A549 treated with ZK216348 at 1 μM for 4 hours (cell line): ENCODE measurements at places on chromosomes 1 and 21. TPM values are rescaled to one million over a fixed set of nuclear protein-coding genes. Genes with fewer than 3 reads are reported as not detected.

DNAJC28 gene
- 0.17 to 0.54 TPM (median 0.27 TPM) in 5 replicates for total RNA-seq

DENND2D gene
- total RNA-seq: 1.6 to 2.2 TPM (median 1.7 TPM) in 5 replicates

C1QC gene
- total RNA-seq: not detected in 5 replicates

CYP4Z1 gene
- not detected in 5 replicates for total RNA-seq

HSPA6 gene
- total RNA-seq: 1.1 to 10.4 TPM (median 2.8 TPM) in 5 replicates

TACSTD2 gene
- total RNA-seq: 0.10 TPM in 1 of 5 replicates, not detected in the others

C8B gene
- total RNA-seq: not detected in 5 replicates

SEMA4A gene
- 0.26 to 0.46 TPM (median 0.42 TPM) in 5 replicates for total RNA-seq

FCRL1 gene
- not detected in 5 replicates for total RNA-seq

RXRG gene
- not detected in 5 replicates for total RNA-seq

VHLL gene
- total RNA-seq: not detected in 5 replicates

SLC44A5 gene
- 0.09 to 0.14 TPM (median 0.11 TPM) in 3 of 5 replicates, not detected in the others for total RNA-seq

NIT1 gene
- total RNA-seq: 23.3 to 38.9 TPM (median 30.2 TPM) in 5 replicates

TCEA3 gene
- total RNA-seq: 0.42 to 0.72 TPM (median 0.46 TPM) in 4 of 5 replicates, not detected in the other

ADORA3 gene
- total RNA-seq: not detected in 5 replicates

LBR gene
- total RNA-seq: 23.5 to 46.2 TPM (median 38.4 TPM) in 5 replicates

ACTL8 gene
- 1.3 to 1.9 TPM (median 1.6 TPM) in 5 replicates for total RNA-seq

GNG5 gene
- total RNA-seq: 158 to 190 TPM (median 169 TPM) in 5 replicates

AGTRAP gene
- total RNA-seq: 62.1 to 107 TPM (median 99.1 TPM) in 5 replicates

VSIG8 gene
- total RNA-seq: not detected in 5 replicates

LYST gene
- total RNA-seq: 3.5 to 5.6 TPM (median 4.8 TPM) in 5 replicates

ASPM gene
- total RNA-seq: 10.8 to 26.1 TPM (median 22.7 TPM) in 5 replicates

BEST4 gene
- total RNA-seq: 0.26 to 0.42 TPM (median 0.38 TPM) in 5 replicates

PYHIN1 gene
- total RNA-seq: not detected in 5 replicates

SUSD4 gene
- 0.19 to 0.79 TPM (median 0.72 TPM) in 5 replicates for total RNA-seq

CFAP57 gene
- 0.06 to 0.58 TPM (median 0.34 TPM) in 5 replicates for total RNA-seq

TTLL10 gene
- total RNA-seq: not detected in 5 replicates

RGS8 gene
- total RNA-seq: not detected in 5 replicates

GRHL3 gene
- total RNA-seq: 0.52 to 1.3 TPM (median 0.70 TPM) in 5 replicates

NT5C1A gene
- total RNA-seq: not detected in 5 replicates

SFN gene
- 393 to 693 TPM (median 641 TPM) in 5 replicates for total RNA-seq

IVL gene
- total RNA-seq: 0.15 TPM in 1 of 5 replicates, not detected in the others

PARS2 gene
- 3.2 to 4.9 TPM (median 4.2 TPM) in 5 replicates for total RNA-seq

S1PR1 gene
- total RNA-seq: 0.07 to 0.08 TPM in 2 of 5 replicates, not detected in the others

SLAMF1 gene
- not detected in 5 replicates for total RNA-seq

TAF5L gene
- 18.2 to 24.9 TPM (median 20.8 TPM) in 5 replicates for total RNA-seq

BRDT gene
- not detected in 5 replicates for total RNA-seq

AMPD1 gene
- total RNA-seq: 0.32 TPM in 1 of 5 replicates, not detected in the others

SMPDL3B gene
- 1.1 to 1.5 TPM (median 1.2 TPM) in 5 replicates for total RNA-seq
